ENCODE measurements at places on chromosomes 1 and 21. TPM values are rescaled to one million over a fixed set of nuclear protein-coding genes. Genes with fewer than 3 reads are reported as not detected.

The RAVER2 gene
- total RNA-seq: 24.4 TPM

The PLA2G2A gene
- total RNA-seq: 48.0 TPM

The FAM131C gene
- 1.5 TPM for total RNA-seq

- peaks cover 81% of the 10 kb centered on the region for H3K36me3 ChIP-seq
- no peak for DNase-seq
- H3K27ac ChIP-seq: no peak overlapping the region
- H3K4me1 ChIP-seq: no peaks in the 10 kb centered on the region
Measured at GRCh38 chr1:11252538-11252937, 9.8 kb downstream of the MTOR start.

DNA sequence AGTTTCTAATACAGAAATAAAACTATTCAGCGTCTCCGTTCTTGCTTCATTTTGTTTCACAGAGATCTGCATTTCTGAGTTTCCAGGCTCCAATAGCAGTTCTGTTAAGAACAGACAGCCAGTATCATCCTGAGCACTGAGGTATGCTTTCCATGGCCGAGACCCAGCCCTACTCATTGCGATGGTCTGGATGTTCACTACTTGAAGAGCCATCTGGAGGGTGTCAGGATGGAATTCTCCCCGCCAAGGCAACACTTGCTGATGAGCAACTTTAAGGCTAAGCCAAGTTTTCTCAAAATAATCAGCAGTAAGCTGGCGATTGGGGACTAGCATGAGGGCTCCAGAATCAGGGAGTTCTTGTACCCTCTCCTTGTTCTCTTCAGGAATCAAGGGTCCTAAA lies 7.7 kb upstream of the BCL2L15 start:
- no peak for DNase-seq
- H3K4me1 ChIP-seq: peaks cover 14% of the 10 kb centered on the region
- H3K27me3 ChIP-seq: no peaks in the 10 kb centered on the region
- H3K36me3 ChIP-seq: peaks cover 67% of the 10 kb centered on the region
- no peak overlapping the region for H3K4me3 ChIP-seq
- no peak overlapping the region for H3K27ac ChIP-seq

GRCh38 chr1:42934541-42935312 lies 23.9 kb downstream of the SLC2A1 start:
- DNase-seq: no peak
- H3K36me3 ChIP-seq: no peaks in the 10 kb centered on the region
- no peak overlapping the region for H3K4me3 ChIP-seq
- H3K27ac ChIP-seq: no peak overlapping the region
- no peaks in the 10 kb centered on the region for H3K27me3 ChIP-seq

DNA sequence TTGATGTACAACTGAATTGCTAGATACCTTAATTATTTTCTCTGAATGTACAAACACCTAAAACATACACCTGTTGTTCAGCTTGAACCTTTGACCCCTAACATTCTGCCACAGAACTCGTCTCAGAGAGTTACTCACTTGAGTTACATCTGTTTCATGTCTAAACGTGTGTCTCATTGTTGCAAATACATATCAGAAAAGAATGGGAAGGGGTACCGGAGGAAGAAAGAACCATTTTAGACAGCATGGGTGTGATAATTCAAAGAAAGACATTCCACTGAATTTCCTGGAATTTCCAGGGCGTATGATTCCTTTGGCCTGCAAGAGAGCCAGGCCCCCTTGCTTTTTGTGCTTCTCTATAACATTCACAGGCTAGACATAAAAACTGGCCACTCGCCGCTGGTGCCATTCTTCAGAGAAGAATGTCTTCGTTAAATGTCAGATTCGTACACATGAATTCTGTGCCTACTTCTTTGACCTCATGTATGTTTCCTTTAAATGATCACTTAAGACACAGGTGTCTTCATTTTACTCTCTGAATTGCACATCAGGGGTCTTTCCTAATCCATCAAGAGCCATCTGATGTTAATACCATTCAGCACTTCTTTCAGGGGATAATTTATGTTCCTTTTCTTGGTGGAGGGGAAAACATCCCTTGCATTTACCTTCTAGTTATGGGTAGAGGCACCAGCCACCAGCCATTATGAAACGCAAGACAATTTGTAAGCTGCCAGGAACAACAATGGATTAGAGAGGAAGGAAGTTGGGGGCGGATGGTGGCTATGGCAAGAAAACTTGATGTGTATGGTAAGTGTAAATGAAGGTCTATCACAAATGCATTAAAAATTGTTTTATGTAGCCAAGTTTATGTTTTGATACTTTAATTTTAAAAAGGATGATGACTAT lies 12.7 kb downstream of the ATF3 start:
- H3K36me3 ChIP-seq: peaks cover 14% of the 10 kb centered on the region
- H3K27me3 ChIP-seq: no peaks in the 10 kb centered on the region
- no peak overlapping the region for H3K27ac ChIP-seq
- H3K4me1 ChIP-seq: peaks cover 4% of the 10 kb centered on the region
- no peak overlapping the region for H3K4me3 ChIP-seq

- H3K4me3 ChIP-seq: no peak overlapping the region
- H3K36me3 ChIP-seq: no peaks in the 10 kb centered on the region
- no peak for DNase-seq
- no peaks in the 10 kb centered on the region for H3K27me3 ChIP-seq
- H3K4me1 ChIP-seq: peaks cover 21% of the 10 kb centered on the region
Measured at GRCh38 chr1:162195567-162195966, 126.1 kb downstream of the NOS1AP start.
